AML-193 (cell line): ENCODE measurements at places on chromosomes 2 and 18.

DNA sequence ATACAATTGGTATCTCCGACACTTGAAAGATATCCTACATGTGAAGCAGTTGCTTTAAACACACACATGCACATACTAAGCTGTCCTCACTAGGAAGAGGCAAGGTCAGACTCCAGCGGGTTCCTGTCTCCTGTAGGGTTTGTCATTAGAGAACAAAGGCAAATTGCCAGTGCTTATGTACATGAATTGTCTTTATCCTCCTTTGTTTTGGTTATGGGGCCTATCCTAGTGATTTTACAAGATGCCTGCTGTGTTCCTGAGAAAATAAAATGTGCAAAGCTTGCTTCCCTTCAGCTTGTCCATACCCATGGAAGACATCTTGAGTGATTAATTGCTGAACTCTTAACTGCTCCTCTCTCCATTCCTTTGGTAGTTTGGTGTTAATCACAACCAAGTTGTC lies 86.7 kb upstream of the SLC39A10 start:
- DNase-seq = no peak

DNA sequence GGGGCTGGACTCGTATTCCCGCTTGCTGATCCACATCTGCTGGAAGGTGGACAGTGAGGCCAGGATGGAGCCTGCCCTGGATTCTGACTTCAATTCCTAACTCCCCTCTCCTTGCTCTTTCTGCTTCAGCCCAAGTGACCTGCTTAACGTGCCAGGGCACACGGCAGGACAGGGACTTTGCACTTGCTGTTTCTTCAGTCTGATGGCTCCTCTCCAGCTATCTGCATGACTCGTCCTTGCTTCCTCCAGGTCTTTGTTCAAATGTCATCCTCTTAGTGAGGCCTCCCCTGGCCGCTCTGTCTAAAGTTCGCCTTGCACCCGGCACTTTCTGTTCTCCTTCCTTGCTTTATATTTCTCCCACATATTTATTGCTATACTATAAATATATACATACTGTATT lies 357.6 kb downstream of the MTX2 start:
- DNase-seq = no peak

DNA sequence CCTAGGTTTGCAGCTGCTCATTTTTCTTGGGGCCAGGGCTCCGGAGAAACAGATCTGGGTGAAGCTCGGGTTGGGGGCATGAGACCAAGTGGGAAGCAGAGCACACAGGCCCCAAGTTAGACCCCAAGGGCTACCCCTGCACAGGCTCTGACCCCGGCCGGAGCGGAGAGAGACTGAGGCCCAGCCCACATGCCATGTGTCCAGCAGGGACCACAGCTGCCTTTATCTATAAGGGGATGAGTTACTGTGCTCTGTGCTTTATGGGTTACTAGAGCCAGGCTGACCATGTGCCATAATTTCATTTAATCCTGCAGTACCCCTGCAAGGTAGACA lies 30.3 kb upstream of the PRLH start:
- no peak for DNase-seq

DNA sequence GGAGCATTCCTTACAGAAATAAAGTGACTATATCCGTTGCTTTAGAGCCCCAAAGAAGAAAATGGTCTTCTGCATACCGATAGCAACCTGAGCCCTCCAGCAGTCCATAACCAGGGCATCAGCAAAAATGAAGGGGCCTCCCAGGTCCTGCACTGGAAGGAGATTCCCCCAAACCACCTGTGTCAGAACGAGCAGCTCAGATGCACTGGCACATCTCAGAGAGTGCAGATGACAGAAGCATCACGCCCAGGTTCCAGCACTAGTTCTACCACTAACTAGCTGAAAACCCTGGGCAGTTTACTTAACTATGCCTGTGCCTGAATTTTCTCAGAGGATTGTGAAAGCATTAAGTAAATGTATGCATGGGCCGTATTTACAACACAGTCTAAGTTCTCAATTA lies 466.7 kb upstream of the MYT1L start:
- no peak for DNase-seq

DNA sequence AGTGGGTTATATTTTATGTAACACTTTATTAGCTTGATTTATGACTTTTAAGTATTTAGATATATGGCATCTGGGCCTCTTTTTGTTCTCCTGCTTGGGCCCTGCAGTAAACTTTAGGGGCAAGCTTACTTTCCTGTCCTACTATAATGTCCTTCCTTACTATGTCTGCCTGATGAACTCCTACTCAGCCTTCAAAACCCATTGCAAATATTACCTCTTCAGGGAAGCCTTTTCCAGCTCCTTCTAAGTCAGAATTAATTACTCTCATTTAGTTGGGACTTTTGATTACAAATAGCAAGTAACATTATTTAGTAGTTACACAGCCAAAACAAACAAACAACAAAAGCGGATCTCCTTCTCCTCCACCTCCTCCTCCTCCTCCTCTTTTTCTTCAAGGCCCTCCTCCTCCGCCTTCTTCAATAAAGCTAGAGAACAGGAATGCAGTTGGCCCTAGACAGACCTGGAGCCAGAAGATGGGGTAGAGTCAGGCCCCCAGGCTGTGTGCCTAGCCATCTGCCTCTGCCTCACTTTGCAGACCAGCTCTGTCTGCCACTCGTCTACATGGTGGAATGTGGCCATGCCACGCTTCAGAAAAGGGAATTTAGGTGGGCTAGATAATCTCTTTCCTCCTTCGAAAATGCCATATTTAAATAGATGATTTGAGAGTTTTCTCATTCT lies 301.2 kb downstream of the SP3 start:
- no peak for DNase-seq

DNA sequence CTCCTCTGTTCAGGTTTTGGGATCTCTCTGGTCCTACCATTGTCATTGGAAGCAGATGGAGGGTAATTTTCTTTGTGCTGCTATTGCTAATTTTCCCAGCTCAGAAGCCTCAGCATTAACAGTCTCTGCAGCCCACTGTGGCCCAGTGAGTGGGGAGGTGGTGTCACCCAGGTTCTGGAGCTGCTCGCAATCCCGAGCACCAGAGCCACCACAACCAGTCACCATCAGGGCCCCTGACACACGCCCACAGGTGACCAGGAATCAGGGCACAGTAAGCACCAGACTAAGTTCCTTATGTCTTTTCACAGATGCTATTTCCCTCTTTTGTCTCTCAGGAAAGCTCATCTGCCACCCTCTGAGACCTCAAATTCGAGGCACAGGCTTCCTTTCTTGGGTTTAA lies 87.9 kb downstream of the SEPTIN10 start:
- no peak for DNase-seq

DNA sequence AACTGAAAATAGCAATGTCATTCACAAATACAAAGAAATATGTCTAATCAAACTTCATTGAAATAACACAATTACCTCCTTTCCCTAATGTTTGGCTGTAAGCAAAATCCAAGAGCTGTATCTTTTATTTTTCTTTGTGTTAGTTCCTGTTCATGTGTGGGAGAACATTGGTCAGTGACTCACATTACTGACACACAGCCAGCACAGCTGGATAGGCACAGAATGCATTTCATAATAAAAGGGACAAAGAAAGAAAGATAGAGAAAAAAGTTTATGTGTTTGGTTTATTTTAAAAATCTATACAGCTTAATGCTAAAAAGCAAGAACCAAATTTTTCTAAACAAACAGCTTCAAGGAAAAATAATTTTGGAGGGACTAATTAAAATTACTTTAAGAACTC lies 185.6 kb upstream of the COL3A1 start:
- DNase-seq = peak; percentile 15

GRCh38 chr2:200311139-200311538 lies 4.6 kb downstream of the SPATS2L start:
- no peak for DNase-seq

DNA sequence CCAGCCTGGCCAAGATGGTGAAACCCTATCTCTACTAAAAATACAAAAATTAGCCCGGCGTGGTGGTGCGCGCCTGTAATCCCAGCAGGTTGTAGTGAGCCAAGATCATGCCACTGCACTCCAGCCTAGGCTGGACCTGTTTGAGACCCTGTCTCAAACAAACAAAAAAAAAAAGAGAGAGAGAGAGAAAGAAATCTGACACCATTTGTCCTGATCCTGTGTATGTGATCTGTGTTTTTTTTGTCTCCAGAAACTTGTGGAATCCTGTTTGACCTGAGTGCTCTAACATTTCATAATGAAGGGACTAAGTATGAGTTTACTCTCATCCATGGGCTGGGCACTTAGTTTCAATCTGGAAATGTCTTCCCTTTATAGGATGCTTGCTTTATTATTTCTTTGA lies 6.4 kb upstream of the ITPRIPL1 start:
- no peak for DNase-seq

- DNase-seq = no peak
Observed at GRCh38 chr2:171008550-171009205, 79.6 kb downstream of the GORASP2 start.

GRCh38 chr2:152523091-152523490 lies 188.1 kb downstream of the FMNL2 start:
- DNase-seq = no peak

- no peak for DNase-seq
Observed at GRCh38 chr2:100802066-100802465, 17.9 kb upstream of the NPAS2 start.

DNA sequence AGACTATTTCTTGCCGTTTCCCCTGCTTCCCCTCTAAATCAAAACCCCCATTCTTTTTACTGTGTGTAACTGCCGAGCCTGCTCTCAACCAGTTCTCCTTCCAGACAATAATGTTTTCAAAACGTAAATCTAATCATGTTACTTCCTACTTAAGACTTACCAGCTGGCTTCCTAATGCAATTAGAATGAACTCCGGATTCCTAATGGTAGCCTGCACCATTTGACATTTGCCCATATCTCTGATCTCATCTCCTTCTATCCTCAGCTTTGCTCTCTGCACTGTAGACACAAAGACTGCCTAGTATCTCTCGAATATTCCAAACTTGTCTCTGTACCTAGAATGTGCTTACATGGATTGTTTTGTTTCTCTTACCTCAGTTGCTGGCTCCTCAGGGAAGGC lies 12.9 kb downstream of the TTL start:
- no peak for DNase-seq

DNA sequence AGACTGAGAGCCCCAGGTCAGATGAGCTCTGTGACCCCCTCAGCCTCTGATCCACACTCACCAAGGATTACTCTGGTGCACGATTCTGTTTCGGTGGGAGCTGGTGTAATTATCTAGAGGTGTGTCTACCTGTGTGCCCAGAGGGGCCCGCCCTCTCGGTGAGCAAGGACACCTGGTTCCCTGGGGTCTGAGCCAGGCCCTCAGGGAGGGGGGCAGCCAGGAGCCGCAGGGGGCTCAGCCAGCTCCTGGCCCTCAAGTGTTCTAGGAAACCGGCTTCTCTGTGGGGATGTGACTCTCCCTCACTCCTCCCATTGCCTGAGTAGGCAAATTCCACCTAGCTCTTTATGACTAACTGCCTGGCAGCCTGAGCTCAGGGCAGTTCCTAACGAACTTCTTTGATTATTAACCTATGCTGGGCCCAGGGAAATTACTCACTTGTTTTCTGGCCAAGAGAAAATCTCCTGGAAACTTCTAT lies 17.4 kb downstream of the AGAP1 start:
- DNase-seq = no peak

DNA sequence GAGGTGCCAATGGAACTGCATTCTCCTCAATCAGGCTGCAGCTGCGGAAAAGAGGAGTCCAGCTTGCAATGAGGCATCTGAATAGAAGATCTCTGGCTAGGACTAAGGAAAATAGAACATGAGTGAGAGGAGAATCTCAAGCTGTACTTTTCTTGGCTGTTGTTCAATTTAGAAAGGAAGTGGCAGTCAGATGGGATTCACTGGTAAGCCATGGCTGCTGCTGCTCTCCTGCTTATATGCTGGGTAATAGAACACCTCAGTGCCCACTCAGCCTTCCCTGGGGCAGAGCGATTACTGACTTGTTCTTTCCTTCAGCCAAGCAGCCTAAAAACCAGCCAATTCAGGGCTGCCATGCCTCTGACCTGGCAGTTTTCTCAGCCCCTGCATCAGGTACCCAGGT lies 17.6 kb upstream of the CHST9 start:
- no peak for DNase-seq

DNA sequence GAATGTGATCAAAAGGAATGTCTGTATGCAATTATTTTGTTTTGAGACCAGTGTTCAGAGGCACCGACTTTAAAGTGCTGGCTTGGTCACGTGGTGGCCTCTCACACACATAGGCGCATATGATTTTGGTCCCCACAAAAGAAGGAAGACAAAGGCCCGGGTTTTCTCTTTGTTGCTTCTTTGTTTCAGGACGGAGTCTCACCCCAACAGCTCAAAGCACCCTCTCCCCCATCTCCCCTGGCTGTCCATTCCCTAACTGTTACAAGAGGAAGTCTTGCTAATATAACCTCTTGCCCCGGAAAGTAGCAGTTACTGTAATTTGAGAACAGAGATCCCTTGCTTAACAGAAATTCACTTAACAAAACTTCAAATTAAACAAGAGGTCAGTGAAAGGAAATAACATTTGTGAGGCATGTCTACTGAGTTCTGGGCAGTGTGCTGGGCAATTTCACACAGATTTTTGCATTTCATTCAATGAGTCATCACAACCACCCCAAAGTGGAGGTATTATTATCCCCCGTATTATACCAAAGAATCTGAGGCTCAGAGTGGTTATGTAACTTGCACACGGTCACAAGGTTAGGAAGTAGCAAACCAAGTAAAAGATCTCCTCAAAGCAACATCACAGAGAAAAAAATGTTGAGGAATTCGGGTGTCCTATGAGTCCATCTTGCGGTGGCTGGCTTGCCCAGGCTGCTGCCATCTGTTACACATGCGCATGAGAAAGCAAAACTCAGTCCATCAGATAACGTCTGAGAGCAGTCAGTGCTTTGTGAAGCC lies 75.8 kb downstream of the SDC1 start:
- no peak for DNase-seq

DNA sequence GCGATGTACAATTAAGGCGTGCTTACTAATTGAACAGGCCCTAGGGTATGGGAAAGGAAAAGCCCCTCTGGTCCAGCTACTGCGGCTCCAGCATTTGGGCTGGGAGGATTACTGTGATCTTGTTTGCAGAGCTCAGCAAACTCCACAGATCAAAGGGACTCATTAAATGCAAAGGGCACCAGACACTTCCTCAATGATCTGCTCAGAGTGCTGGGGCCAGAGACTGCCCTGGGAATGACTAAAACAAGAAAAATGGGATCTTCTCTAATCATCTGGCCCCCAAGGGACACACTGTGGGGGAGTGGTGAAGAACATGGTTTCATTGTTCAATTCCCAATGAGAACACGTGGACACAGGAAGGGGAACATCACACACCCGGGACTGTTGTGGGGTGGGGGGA lies 85.0 kb downstream of the MARCHF4 start:
- DNase-seq = no peak

- DNase-seq = peak; percentile 65
Observed at GRCh38 chr2:226002438-226002837, 602.9 kb downstream of the NYAP2 start.

GRCh38 chr2:136006658-136007057 lies 21.2 kb upstream of the DARS1 start:
- DNase-seq = no peak

DNA sequence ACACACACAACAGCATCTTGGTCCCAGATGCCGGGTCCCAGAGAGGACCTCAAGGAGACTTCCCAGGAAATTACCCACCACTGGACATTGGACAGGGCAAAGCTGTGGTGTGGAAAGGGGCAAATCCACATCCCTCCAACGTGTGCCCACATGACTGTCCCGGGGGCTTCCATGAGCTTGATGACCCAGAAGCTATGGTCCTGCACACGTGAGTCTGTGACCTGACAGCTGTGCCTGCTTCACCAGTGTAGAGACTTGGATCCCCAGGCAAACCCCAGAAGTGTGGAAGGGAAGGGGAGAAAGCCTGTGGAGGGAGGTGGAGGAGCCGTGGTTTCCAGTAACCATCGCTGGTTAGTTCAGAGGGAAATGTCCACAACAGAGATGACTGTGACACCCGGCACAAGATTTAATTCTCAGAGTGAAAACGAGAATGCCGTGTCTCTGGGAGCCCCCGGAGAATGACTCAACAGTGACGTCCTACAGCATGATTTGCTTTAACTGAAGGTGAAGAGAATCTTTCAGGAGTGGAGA lies 19.1 kb upstream of the GPR55 start:
- DNase-seq = no peak
